ENCODE measurements at places on chromosomes 12 and 14.
A peak's percentile ranks its signal among the peaks of the same experiment; 100 is the strongest.

GRCh38 chr12:29702972-29703371 is 80.8 kb downstream of the TMTC1 start:
- no peak for DNase-seq

DNA sequence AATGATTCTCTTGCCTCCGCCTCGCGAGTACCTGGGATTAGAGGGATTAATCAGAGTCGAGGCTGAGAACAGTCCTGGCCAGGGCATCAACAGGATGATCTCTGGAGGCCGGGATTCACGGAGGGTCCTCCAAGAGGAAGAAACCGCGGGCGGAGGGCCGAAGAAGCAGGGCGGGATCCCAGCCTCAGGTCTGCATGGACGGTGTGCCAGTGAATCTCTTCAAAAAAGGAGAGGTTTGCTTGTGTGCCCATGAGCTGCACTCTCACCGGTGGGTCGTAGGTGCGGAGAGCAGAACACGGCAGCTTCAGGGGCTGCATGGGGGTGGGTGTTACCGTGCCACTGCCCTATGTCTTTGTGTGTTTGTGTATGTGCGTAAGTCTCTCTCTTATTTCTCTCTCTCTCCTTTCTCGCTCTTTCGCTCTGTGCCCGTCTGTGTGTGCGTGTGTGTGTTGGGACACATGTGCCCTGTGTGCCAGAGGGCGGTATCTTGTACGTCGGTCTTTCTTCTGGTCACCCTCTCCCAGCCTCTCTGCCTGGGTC is 768.2 kb upstream of the ALG10B start:
- no peak for DNase-seq

DNA sequence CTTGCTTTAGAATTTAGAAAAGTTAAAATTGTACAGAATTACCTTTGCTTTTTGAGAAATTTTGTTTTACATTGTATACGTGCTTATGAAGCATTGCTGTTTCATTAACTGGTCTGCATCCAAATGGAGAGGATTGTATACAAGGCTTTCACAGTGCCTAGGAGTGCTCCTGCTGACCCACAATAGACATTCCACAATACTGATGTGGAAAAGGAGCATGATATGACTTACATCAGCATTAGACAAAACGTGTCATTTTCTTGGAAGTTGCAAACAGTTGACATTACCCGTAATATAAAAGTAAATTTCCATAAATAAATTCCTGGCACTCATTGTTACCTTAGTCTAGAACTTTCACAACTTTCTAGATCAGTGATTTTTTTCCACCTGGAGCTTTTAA is 1.9 kb downstream of the PRKD1 start:
- DNase-seq: no peak

- DNase-seq: no peak
These were observed 283.3 kb upstream of the PWP1 start for GRCh38 chr12:107402041-107403022.

DNA sequence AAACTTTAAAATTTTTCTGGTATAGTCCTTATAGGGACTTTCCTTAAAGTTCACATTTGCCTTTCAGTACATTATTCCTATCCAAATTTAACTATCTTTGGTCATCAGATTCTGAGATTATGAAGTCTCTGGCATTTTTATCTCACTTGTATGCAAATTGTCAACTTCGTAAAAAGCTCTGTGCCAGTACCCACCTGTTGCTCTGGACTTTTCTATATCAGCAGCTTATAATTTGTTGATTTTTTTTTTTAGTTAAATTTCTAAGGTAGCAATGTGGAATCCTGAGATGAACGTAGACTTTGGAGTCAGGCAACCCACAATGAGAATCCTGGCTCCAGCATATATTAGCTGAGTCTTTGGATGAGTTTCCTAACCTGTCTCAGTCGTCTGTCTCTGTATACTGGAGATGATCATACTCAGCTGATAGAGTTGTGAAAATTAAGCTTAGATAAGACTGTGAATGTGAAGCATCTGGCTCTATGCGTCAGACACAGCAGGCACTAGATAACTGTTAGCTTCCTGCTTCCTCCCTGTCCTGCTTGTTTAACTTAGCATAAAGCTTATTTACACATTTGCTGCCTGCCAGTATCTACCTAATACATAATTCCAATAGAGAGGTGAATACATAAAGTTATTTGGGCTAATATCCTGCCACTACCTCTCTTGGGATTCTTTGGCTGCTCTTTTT is 59.8 kb downstream of the MARK3 start:
- no peak for DNase-seq

- DNase-seq: no peak
These were observed 49.9 kb upstream of the FOXN3 start for GRCh38 chr14:89466944-89467343.

- no peak for DNase-seq
These were observed 39.2 kb upstream of the PPP1R13B start for GRCh38 chr14:103886304-103887169.

DNA sequence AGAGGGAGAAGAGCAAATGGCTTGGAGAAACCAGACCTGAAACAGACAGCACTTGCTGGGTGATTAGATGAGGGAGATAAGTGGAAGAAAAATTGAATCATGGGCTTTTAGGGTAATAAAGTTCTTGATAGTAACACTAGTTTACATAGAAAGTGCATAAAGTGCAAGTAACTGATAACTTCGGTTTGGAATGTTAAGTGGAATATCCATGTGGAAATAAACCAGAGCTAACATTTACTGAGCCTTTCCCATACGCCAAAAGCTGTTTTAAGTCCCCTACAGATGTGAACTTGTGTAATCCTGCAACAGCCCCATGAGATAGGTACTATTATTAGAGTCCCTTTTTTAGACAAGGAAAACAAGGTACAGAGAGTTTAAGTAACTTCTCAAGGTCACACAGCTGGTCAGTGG is 77.1 kb upstream of the NUDT4 start:
- DNase-seq: no peak

DNA sequence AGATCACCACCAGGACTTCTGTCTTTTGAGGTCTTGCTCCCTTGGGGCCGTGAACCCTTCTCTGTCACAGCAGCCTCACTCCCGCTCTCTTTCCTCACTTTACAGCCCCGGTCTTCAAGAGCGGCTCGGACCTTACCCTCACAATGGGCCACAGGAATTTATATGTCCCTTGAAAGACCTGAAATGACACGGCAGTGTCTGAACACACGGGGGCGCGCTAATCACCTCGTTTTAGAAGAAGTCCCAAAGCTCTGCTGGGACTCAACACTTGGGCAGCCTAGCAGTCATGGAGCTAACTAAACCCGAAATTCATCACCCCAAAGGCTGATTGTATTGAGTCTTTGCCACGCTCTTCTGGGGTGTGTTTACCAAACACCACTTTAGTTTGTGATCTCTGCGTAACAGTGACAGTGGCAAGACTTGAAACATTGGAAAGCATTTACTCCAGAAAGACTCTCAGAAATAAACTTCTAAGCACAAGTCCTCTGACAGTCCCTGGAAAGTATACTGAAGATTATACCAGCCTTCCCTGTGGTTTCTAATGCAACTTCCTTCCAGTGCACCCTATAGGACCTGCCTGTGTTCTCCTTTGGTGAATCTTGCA is 29.0 kb downstream of the SERPINA11 start:
- no peak for DNase-seq

DNA sequence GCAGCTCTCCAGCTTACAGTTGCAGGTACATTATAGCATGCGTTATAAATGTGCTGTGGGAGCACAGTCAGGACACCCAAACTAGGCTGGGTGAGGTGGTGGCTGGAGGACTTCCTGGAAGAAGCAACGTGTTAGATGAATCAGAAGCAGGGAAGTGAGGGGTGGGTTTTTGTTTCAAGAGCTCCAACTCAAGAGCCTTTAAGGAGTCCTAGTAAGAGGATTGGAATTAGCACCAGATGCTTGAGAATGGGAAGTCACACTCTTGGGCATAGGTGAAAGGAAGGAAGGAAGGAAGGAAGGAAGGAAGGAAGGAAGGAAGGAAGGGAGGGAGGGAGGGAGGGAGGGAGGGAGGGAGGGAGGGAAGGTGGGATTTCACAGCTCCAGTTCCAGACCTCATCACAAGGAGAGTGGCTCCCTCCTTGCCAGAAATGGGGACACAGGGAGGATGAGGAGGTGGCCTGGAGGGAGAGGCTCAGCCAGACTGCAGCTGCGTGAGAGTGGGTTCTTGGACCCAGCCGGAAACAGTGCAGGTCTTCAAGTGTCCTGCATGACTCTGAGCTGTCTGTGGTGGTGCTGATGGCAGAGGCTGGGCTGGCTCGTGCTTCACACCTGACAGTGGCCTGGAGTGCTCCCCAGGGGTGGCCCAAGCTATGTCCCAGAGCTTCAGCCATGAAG is 115.7 kb upstream of the GSC start:
- no peak for DNase-seq

- DNase-seq: no peak
These were observed 479.7 kb downstream of the AACS start for GRCh38 chr12:125544960-125545359.

DNA sequence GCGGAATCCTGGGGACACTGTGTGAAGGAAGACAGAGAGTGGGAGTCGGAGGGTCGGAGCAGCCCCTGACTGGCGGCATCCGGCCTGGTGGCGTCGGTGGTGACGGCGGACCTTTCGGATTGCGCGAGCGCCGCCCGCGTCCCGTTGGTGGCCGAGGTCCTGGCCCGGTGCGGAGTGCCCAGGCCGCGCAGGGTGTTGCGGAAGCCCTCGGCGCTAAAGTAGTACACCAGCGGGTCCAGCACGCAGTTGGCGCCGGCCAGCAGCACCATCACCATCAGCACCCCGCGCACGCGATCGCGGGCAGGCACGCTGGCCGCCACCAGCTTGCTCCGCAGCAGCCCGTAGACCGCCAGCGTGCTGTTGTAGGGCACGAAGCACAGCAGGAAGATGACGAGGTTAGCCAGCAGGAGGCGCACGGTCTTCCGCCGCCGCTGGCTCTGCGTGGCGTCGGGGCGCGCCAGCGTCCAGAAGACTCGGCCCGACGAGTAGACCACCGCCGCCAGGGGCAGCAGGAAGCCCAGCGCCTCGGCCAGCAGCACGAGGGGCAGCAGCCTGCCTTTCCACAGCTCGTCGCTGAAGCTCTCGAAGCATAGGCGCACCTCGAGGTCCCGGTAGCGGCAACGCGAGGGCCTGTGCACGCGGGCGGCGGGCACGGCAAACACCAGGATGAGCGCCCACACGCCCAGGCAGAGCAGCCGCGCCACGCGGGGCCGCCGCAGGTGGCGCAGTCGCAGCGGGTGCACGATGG is 13.1 kb upstream of the CHD4 start:
- no peak for DNase-seq

GRCh38 chr12:109432842-109433304 is 44.2 kb downstream of the KCTD10 start:
- DNase-seq: peak; percentile 22

DNA sequence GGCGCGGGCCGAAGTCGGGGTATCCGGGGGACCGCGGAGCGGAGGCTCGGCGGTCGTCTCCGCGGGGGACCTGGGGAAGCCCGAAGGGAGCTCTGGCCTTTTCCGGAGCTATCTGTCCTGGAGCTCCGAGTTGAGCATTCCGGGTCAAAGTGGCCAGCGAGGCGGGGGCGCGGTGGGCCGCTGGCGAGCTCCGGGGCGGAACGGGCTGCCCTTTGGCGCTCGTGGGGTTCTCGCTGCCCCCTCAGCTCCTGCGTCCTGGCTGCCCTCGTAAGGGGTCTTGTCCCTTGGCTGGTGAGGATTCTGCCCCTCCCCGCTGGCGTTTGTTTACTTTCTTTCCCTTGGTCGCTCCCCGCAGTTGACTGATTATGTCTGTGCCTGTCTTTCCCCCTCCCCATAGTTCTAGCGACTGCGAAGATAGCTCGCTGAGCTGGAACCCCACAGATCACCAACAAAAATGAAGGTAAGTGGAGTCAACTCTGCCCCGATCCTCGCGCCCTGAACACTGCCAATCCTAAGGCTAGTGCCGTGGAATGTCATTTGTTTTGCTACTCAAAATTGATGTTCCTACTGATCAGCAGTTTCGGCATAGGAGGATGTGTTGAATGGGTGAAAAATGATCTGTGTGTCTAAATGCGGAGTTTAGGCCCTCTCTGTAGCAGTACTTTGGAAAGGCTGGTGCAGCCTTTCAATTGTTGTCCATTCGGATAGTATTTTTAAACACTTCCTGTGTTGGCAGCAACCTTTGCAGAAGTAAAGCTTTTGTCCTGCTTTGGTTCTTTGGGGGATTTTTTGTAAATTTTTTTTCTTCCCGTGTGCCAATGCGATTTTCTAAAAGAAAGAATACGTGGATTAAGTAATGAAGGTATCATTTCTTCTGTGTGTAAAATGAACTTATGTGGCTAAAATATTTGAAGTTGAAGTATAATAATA is 1.3 kb downstream of the ARID4A start:
- DNase-seq: no peak

DNA sequence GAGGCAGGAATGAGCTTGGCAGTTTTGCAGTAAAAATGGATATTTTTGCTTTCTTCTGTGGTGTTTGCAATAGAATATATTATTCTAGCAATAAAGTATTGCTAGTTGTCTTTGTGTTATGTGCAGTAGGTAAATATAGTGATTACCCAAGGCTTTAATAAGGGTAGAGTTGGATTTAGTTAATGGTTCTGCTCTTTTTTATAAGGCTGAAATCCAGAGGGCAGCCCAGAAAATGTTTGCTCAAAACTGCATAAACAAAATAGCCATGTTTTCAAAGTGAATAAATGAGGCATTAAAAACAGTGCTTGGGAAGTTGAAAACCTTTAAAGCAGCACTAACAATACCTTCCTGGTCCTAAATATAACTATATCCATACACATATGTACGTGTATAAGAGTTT is 162.4 kb downstream of the SLC5A8 start:
- no peak for DNase-seq

- no peak for DNase-seq
These were observed 189.0 kb downstream of the SOX5 start for GRCh38 chr12:23760495-23760894.

DNA sequence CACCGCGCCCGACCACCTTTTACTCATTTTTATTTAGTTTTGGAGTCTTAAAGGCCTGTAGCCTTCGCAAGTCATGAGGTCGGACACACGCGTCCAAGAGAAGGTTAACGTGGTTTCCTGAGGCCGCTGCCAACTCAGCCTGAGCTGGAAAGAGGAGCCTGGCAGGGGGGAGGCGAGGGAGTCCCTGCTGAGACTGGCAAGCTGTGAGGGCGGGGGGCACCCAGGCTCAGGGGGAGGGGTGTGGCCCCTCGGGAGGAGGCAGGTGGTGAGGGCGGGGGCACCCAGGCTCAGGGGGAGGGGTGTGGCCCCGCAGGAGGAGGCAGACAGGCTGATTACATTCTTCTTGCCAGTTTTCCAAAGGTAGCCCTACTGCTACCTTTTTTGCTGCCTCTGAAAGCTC is 143.2 kb downstream of the PIWIL1 start:
- DNase-seq: no peak

- DNase-seq: no peak
These were observed 21.1 kb downstream of the CHGA start for GRCh38 chr14:92943855-92944570.

- no peak for DNase-seq
These were observed 239.7 kb downstream of the BCAT1 start for GRCh38 chr12:24709216-24709615.

- DNase-seq: no peak
These were observed 76.9 kb upstream of the ALG10 start for GRCh38 chr12:33945438-33945784.

GRCh38 chr14:97931273-97931672 is 1134.1 kb downstream of the VRK1 start:
- DNase-seq: no peak

All from stimulated activated CD8-positive, alpha-beta memory T cell treated with anti-CD3 and anti-CD28 coated beads, Interleukin-4, amount 100 ng/mL, for 1 hour (primary cell).